ENCODE measurements at places on chromosomes 2 and 18. TPM values are rescaled to one million over a fixed set of nuclear protein-coding genes. Genes with fewer than 3 reads are reported as not detected.

Gene ACADL
- 4.7 TPM for total RNA-seq

Gene ARHGAP25
- 0.82 TPM for total RNA-seq

Gene C18orf63
- not detected for total RNA-seq

Gene CLEC4F
- total RNA-seq: not detected

Gene SCN7A
- 4.9 TPM for total RNA-seq

Gene PSMA8
- total RNA-seq: not detected

Gene BCS1L
- total RNA-seq: 15.2 TPM

Gene NLRC4
- 0.36 TPM for total RNA-seq

Gene PCBP1
- 29.2 TPM for total RNA-seq

Gene GPR35
- total RNA-seq: 2.4 TPM

Gene PARD3B
- 30.6 TPM for total RNA-seq

Gene LIPG
- total RNA-seq: 10.0 TPM

Gene MC5R
- 3.4 TPM for total RNA-seq

Gene SLC8A1
- 71.5 TPM for total RNA-seq

Gene CFAP65
- total RNA-seq: 1.00 TPM

Gene PLA2R1
- 11.9 TPM for total RNA-seq

Gene MARCO
- 0.36 TPM for total RNA-seq

Gene SLC23A3
- 1.3 TPM for total RNA-seq

Gene NTSR2
- total RNA-seq: 1.7 TPM

Gene DIPK1C
- 4.9 TPM for total RNA-seq

Gene MFSD2B
- 0.64 TPM for total RNA-seq

Gene GCG
- not detected for total RNA-seq

Gene PLEKHB2
- 90.0 TPM for total RNA-seq

Gene ACKR3
- total RNA-seq: 10.3 TPM

Gene HJURP
- 8.0 TPM for total RNA-seq

Gene ARMC9
- 27.7 TPM for total RNA-seq

Gene SLC16A14
- 52.7 TPM for total RNA-seq

Gene FKBP1B
- 25.1 TPM for total RNA-seq

Data from cerebellum (tissue), 4 donors.